ENCODE measurements at places on chromosomes 4 and X. TPM values are rescaled to one million over a fixed set of nuclear protein-coding genes. Genes with fewer than 3 reads are reported as not detected.

DNA sequence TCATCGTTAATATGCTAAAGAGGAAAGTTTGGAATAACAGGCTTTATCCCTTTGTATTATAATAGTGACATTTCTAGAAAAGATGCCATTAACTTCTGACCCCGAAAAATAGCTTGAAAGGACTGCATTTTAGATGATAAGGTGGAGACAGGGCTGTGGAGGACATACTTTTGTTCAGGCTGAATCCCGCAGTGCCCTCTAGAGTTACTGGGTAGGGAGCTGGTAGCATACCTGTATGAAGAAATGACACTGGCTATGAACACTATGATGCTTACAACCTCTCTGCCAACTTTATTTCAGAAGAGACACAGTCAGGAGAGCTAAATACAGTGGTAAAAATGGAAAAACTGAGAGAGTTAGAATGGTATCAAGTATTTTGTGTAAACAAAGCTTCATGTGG lies 8.1 kb downstream of the IL1RAPL1 start:
- no peaks in the 10 kb centered on the region for H3K36me3 ChIP-seq
- no peaks in the 10 kb centered on the region for H3K4me1 ChIP-seq
- no peaks in the 10 kb centered on the region for H3K27me3 ChIP-seq
- H3K27ac ChIP-seq, result no peak overlapping the region
- no peak for DNase-seq
- no peak overlapping the region for H3K4me3 ChIP-seq

GRCh38 chrX:11097933-11098332 lies 13.2 kb upstream of the HCCS start:
- H3K36me3 ChIP-seq, result no peaks in the 10 kb centered on the region
- no peak for DNase-seq
- no peak overlapping the region for H3K4me3 ChIP-seq
- H3K27me3 ChIP-seq, result no peaks in the 10 kb centered on the region
- H3K27ac ChIP-seq, result no peak overlapping the region

DNA sequence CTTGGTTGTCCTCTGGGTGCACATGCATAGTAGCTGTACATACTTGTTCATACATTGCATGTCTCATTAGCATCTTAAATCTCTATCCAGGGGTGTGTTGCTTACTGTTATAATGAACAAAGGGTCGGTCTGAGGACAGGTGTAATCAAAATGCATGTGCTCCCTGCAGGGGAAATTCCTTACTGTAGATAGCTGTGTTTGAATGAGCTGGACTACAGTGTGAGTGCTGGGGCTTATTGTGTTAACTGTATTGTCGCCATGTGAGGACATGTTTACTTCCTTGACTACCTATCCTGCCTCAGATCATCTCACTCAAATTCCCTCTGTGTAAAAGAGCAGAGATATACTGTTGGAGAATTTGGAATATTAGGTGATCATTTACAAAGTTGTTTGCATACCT lies 98.7 kb downstream of the KLHL34 start:
- no peak overlapping the region for H3K27ac ChIP-seq
- H3K27me3 ChIP-seq, result no peaks in the 10 kb centered on the region
- H3K4me1 ChIP-seq, result no peaks in the 10 kb centered on the region

DNA sequence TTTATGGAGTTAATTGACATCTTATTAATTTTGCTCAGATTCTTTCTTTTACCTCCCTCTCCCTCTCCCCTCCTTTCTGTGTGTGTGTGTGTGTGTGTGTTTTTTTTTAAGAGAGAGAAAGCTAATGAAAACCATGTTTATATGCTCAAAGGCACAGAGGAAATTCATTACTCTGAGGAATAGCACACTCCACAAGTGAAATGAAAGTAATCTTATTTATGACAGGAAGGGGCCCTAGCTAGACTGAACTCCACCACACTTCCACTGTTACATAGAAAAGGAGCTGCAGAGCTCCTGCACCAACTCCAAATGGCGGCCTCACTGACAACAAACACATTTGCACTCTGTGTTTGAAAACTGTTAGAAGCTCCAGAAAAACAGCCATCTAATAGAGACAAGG lies 150.6 kb downstream of the RASL11B start:
- DNase-seq, result no peak
- no peaks in the 10 kb centered on the region for H3K27me3 ChIP-seq
- H3K4me3 ChIP-seq, result no peak overlapping the region
- H3K36me3 ChIP-seq, result no peaks in the 10 kb centered on the region

- H3K4me3 ChIP-seq, result no peak overlapping the region
- no peak for DNase-seq
- H3K4me1 ChIP-seq, result no peaks in the 10 kb centered on the region
- H3K27me3 ChIP-seq, result peaks cover 6% of the 10 kb centered on the region
- H3K27ac ChIP-seq, result no peak overlapping the region
Observed at GRCh38 chrX:103637604-103638338, 9.0 kb downstream of the TCEAL1 start.

- no peak for DNase-seq
- peak overlapping the region; percentile 55 for H3K4me3 ChIP-seq
- no peaks in the 10 kb centered on the region for H3K4me1 ChIP-seq
- H3K27me3 ChIP-seq, result peaks cover 8% of the 10 kb centered on the region
- no peaks in the 10 kb centered on the region for H3K36me3 ChIP-seq
- H3K27ac ChIP-seq, result no peak overlapping the region
Observed at GRCh38 chrX:45850775-45851433, 650.2 kb upstream of the DIPK2B start.

GRCh38 chr4:19285146-19285545 lies 966.6 kb upstream of the SLIT2 start:
- H3K4me3 ChIP-seq, result no peak overlapping the region
- no peak for DNase-seq
- H3K36me3 ChIP-seq, result no peaks in the 10 kb centered on the region
- no peak overlapping the region for H3K27ac ChIP-seq
- no peaks in the 10 kb centered on the region for H3K4me1 ChIP-seq

GRCh38 chrX:15815779-15816437 lies 25.6 kb downstream of the ZRSR2 start:
- H3K4me1 ChIP-seq, result no peaks in the 10 kb centered on the region
- no peaks in the 10 kb centered on the region for H3K27me3 ChIP-seq
- no peak overlapping the region for H3K4me3 ChIP-seq
- peaks cover 6% of the 10 kb centered on the region for H3K36me3 ChIP-seq
- DNase-seq, result no peak
- H3K27ac ChIP-seq, result no peak overlapping the region

DNA sequence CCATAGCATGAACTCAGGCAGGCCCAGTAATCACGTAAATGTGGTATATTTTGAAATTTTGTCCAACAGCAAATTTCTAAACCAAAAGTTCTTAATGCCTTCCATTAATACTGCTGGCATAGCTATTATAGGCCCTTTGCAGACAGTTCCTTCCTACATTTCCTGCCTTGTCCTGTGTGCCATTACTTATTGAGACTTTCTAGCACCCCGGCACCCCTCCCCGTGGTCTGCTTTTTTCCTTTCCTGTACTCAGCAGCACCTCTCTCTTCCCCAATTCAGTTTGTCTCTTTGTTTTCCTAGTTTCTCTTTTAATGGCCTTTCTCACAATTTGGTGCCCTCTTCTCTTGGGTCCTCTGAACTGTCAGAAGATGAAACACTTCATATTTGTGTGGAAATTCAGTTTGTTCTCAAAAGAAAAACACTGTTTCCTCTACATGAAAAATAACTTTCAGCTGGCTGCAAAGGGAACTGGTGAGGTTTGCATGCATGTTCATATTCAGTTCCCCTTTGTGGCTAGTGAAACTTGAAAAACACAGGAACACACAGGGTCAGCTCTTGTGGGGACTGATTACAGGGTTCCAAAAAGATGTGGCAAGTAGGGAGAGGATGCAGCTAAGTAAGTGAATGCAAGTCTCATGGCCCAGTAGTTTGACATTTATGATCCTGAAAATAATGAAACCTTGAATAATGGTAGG lies 17.1 kb downstream of the GPR34 start:
- no peak for DNase-seq
- H3K27me3 ChIP-seq, result peaks cover 10% of the 10 kb centered on the region
- no peaks in the 10 kb centered on the region for H3K36me3 ChIP-seq
- H3K4me1 ChIP-seq, result no peaks in the 10 kb centered on the region
- no peak overlapping the region for H3K4me3 ChIP-seq
- H3K27ac ChIP-seq, result no peak overlapping the region

GRCh38 chr4:14383652-14384051 lies 618.6 kb upstream of the CPEB2 start:
- no peak overlapping the region for H3K27ac ChIP-seq
- H3K4me1 ChIP-seq, result no peaks in the 10 kb centered on the region
- DNase-seq, result no peak
- no peaks in the 10 kb centered on the region for H3K27me3 ChIP-seq
- H3K4me3 ChIP-seq, result no peak overlapping the region
- H3K36me3 ChIP-seq, result no peaks in the 10 kb centered on the region

- H3K27ac ChIP-seq, result no peak overlapping the region
- H3K36me3 ChIP-seq, result no peaks in the 10 kb centered on the region
- no peaks in the 10 kb centered on the region for H3K4me1 ChIP-seq
- no peak for DNase-seq
Observed at GRCh38 chr4:96170198-96170597, 330.3 kb downstream of the PDHA2 start.

DNA sequence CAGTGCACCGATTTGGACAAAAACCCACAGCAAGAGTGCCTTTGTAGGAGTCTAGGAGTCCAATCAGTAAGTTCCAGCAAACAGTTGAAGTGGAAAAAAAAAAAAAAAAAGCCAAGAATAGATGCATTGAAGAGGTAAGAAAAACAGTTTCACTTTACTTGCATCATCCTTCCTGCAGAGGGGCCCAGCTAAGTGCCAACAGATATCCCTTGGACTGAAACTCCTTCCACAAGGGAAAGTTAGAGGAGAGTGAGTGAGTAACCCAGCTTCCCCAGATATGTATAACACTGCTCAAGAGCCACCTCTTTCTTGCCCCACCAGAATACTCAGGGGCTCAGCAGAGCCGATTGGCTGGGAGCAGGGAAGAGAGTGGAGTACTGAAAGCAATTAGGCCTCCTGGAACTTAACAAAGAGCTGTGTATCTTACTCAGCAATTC lies 617.7 kb upstream of the SMIM31 start:
- H3K36me3 ChIP-seq, result no peaks in the 10 kb centered on the region
- no peak overlapping the region for H3K27ac ChIP-seq
- H3K27me3 ChIP-seq, result no peaks in the 10 kb centered on the region
- H3K4me3 ChIP-seq, result no peak overlapping the region

DNA sequence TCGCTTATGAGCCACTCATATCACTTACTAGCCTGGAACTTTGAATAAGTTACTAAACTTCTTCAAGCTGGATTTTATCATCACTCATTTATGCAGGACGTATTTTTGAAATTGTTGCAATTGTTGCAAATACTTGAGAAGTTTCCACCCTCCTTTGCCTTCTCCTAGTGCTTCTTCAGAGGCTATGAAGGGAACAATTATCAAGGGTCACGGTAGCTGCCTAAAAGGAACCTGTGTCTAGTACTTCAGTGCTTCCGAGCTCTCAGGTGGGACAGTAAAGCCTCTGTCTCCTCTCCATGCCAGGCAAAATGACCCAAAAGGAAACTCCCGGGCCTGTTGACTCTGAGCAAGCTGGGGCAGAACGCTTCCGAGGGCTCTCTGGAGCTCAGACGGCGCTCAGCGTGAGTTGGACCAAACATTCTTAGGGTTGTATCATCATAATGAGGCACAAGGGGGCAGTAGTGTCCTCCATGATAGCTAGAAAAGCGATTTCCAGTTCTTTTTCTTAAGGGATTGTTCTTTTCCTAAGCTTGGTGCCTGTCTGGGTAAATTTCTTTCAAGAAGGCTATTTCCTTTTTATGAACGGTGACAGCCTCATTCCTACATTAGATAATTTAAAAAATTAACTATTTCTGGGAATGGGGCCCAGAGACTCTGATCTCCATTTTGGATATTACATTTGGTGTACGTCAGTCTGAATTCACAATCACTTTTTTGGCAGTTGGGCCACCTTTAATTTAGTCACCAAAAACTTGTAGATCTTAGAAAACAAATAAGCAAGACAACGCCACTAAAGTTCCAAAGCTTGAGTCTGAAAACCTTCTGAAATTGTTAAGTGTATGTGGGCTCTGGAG lies 73.1 kb downstream of the PACRGL start:
- H3K27ac ChIP-seq, result no peak overlapping the region
- H3K27me3 ChIP-seq, result no peaks in the 10 kb centered on the region
- H3K4me3 ChIP-seq, result no peak overlapping the region
- peak; percentile 94 for DNase-seq
- H3K36me3 ChIP-seq, result no peaks in the 10 kb centered on the region

- H3K27ac ChIP-seq, result no peak overlapping the region
- no peaks in the 10 kb centered on the region for H3K36me3 ChIP-seq
- no peaks in the 10 kb centered on the region for H3K4me1 ChIP-seq
- DNase-seq, result no peak
- H3K4me3 ChIP-seq, result no peak overlapping the region
Observed at GRCh38 chr4:133588306-133588705, 439.2 kb downstream of the PCDH10 start.

DNA sequence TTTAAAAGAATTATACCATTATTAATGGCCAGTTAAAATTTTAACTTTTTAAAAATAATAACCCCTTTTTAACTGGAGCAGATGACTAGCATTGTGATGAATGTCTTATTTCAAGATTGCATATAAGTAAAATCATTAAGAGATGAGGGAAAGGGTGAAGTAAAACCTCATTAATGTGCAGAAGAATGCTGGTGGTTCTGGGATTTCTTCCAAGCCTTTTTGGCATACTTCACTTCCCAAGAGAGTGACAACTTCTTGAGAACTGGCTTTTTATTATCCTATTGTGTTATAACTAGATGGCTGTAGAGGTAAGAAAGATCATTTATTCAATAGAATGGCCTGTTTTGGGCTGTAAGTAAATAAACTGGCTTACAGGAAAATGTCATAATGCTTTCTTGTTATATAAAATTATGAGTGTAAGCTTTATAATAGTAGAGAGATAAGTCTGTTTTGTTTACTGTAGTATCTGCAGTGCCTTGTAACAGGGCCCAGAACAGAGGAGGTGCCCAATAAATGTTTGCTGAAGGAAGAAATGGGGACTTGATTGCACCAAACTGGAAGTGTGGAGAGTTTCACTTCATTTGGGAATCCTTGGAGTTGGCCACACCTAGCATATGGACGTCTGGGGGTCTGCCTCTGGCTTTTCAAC lies 242.9 kb upstream of the PITX2 start:
- no peaks in the 10 kb centered on the region for H3K27me3 ChIP-seq
- no peak for DNase-seq
- no peak overlapping the region for H3K27ac ChIP-seq
- H3K4me3 ChIP-seq, result no peak overlapping the region
- no peaks in the 10 kb centered on the region for H3K4me1 ChIP-seq
- no peaks in the 10 kb centered on the region for H3K36me3 ChIP-seq

DNA sequence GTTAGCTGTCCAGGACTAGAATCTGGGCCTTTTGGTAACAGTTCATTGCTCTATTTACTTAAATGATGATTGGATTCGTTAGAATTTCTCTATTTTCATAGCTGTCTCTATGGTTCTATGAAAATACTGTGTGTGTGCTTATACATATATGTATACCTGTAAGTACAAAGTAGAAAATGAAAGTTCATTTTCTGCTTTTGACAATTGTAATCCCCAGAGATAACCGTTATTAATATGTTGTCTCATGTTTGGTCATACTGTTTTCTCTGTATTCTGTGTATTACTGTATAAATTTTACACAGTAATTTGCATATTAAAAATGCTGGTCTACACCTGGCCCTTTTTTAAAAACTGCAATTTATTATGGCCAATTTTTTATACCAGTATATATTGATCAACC lies 55.4 kb downstream of the CLCN3 start:
- no peaks in the 10 kb centered on the region for H3K27me3 ChIP-seq
- H3K4me3 ChIP-seq, result no peak overlapping the region
- H3K27ac ChIP-seq, result no peak overlapping the region
- peaks cover 7% of the 10 kb centered on the region for H3K36me3 ChIP-seq
- DNase-seq, result no peak
- no peaks in the 10 kb centered on the region for H3K4me1 ChIP-seq

GLOD5 gene
- total RNA-seq, result not detected

KCND1 gene
- total RNA-seq, result 3.7 TPM

SPACA5 gene
- total RNA-seq, result not detected

CT45A2 gene
- total RNA-seq, result not detected

IL2 gene
- not detected for total RNA-seq

LRAT gene
- total RNA-seq, result 0.50 TPM

BEX2 gene
- 61.2 TPM for total RNA-seq

CENPVL2 gene
- total RNA-seq, result 0.83 TPM
